ENCODE measurements at places on chromosomes 5 and 9.

DNA sequence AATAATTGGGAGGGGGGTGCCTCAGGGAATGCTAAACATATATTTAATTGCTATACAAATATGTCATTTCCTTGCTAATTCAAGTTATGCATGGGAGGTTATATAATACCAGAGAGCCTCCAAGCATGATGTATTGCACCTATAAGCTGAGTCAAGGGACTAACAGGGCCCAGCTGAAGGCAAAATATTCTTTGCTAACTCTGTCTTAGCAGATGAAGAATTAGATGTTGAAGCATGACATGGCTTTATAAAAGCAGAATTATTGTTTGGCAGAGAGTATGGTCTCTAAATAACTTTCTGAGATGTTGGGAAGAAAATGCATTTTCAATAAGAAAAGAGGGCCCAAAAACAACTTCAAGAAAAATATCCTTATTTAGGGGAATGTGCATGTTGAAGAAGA is 60.4 kb downstream of the SGCD start:
- no peak for DNase-seq

- no peak for DNase-seq
Measured at GRCh38 chr9:128120061-128120740, 7.3 kb downstream of the PTGES2 start.

DNA sequence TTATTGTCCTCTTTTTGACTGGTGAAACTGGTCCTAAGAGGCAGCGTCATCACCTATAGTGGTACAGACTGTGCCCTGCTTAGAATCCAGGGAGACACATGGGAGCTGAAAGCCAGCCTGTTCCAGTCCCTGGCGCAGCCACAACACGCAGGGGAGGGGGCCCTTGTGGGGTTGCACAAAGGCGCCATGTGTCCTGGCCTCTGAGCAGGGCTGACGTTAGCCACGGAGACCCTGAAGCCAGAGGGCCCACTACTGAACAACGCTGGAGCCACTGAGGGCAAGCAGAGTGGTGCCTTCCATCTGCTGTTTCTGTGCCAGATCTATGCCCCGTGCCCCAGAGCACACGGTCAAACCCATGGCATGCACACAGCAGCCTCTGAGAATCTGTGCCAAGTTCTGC is 147.3 kb downstream of the ACTL7B start:
- DNase-seq: no peak

GRCh38 chr9:122183501-122183900 is 23.8 kb downstream of the MORN5 start:
- no peak for DNase-seq

DNA sequence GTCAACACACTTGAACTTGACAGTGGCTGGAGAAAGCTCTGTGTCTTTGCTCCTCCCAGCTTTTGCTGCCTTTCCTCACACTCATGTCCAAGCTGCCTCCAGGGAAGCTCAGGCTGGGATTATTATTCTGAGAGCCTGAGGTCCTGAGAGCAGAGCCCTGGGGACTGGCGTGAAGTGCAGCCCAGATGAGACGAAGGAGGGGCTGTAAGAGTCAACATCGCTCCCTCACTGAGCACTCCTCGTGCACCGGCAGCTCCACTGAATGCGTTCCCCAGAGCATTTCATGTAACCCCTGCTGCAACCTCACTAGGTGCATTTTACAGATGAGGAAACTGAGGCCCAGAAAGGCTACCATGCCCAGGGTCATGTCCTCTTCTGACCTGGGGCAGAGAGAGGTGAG is 63.5 kb upstream of the PHYKPL start:
- no peak for DNase-seq

DNA sequence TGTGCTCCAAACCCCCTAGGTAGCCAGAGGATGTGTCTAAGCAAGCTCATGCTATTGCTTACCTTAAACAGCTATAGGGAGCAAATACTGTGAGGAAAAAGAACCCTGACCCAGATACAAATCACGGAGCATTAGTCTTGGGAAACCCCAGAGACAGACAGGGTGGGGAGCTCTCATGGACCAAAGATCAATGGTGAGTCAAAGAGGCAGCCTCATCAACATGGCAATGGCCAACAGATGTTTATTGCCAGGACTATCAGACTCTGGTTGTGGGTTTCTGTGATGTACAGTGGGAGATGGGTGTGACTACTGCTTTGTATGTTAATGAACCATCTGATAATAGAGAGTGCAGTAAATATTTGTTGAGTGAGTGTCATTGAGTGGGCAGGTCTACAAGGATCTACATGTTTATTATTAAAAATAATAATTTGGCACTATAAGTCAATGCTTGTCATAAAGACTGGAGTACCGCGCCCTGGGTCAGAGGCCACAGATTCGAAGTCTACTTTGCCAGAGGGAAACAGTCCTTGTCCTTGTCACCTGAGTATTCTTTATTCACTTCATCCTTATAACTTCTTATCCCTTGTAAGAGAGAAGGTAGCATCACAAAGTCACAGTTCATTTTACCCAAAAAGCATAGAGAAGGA is 56.5 kb upstream of the RAI14 start:
- DNase-seq: no peak

GRCh38 chr5:14187660-14188059 is 44.5 kb downstream of the TRIO start:
- no peak for DNase-seq

DNA sequence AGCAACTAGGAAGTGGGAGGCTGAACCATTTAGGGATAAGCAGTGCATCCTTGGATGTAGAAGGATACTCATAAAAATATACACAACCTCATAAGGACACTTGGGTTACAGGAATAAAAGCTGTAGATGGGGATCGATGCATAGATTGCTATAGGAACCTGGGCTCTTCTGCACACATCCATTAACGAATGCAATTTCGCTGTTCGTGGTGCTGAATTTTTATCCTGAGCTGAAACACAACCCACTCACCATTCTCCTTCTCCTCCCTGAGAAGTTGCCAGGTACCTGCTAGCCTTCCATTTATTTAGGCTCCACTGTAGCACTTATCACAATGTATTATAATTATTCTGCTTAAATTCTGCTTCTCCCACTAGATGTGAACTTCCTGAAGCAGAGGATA is 320.6 kb upstream of the BRINP1 start:
- DNase-seq: no peak

DNA sequence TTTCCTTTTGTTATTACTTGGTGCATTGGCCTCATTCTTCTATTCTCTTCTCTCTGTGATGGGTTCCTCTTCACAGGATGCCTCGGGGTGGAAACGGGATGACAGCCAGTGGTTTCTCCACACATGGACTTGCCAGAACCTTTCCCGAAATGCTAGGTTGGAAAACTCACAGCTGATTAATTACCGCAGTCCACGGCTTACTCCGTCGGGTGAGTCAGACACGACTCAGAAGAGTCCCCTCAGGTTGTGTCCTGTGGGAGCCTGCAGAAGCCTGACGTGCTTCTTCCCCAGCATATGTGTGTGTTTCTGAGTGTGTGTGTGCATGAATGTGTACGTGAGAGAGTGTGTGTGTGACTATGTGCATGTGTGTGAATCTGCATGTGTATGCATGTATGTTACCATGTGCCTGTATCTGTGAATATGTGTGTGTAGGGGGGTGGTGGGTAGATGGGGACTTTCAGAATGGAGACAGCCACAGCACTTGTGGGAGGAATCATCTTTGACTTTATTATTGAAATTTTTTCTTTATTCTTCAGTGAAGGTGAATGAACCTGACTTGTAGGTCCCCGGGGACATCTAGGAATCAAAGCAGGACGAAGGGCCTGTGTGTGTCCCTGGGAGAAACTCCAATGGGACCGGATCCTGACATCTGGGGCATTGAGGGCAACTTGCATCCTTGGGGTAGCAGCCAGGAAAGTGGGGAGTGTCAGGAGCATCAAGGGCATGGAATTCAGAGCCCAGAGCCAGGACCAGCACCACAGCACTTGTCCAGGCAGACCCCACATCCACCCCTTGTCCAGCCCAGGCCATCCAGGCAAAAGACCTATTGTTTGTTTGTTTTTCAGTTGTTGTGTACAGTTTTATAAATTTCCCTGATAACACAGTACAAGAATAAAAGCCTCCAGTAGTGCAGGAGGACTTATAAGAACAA is 21.9 kb upstream of the MED10 start:
- DNase-seq: no peak

- no peak for DNase-seq
Measured at GRCh38 chr5:178992291-178992895, 2.7 kb downstream of the GRM6 start.

DNA sequence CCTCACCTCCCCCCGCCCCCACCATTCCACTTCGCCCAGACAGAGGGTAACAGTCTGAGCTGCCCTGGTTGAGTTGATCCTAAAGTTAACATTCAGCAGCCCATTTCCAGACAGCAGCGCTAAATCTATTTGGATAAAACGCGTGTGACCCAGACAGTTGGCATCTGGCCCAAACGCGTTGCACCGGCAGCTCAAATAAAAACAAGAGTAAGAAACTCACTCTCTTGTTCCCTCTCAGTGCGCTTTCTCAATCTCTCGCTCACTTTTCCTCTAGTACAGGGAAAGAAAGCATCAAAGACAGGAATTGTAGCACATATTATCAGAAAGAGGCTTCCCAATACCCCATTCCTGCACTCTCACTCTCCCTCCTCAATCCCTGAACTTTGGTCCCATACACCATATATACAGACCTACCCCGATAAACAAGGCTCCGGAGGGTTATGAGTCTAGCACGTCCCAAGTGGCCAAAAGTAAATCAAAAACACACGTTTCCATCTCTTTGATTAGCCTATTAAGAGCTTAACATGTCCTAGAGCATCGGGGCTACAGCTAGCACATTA is 1.3 kb downstream of the ADAMTS6 start:
- DNase-seq: peak; percentile 23

DNA sequence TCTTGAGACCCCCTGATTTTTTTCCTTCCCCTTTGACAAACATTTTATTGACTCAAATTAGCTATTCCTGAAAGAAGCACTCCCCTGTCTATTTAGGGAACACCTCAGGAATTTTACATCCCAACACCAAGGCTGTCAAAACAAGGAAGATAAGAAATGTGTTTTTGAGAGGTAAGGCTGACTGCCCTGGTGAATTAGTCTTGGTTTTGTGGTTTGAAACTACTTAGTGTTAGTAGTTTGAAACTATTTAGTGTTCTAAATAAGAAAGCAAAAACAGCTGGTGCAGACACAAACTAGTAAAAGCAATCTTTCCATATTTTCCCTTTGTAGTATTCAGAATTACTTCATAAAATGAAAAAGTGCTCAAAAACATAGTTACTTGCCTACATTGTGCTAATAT is 120.7 kb downstream of the PCSK1 start:
- no peak for DNase-seq

DNA sequence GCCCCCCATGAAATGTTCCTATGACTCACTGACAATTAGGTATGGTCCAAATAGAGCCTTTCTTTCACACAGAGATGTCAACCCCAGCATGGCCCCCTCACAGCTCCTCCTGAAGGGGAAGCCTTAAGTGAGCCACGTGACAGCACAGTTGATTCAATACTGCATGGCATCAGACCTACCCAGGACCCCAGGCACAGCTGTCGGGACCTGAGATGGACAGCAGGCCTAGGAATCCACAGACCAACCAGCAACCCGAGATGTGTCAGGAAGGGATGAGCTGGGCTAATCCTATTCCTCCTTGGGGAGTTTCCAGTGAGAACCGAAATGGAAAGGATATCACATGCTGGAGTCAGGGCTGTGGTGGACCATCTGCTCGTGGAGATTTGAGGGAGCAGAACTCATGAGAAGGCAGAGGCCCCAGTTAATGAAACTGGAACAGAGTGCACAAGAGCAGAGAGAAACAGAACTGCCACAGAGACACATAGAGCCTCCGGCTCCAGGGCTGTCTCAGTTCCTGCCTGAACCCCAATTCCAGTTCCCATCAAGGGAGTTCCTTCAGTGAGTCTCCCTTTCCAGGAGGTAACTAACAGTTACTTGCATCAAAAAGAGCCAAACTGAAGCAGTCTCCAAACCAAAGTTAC is 42.1 kb upstream of the SMIM23 start:
- DNase-seq: no peak

DNA sequence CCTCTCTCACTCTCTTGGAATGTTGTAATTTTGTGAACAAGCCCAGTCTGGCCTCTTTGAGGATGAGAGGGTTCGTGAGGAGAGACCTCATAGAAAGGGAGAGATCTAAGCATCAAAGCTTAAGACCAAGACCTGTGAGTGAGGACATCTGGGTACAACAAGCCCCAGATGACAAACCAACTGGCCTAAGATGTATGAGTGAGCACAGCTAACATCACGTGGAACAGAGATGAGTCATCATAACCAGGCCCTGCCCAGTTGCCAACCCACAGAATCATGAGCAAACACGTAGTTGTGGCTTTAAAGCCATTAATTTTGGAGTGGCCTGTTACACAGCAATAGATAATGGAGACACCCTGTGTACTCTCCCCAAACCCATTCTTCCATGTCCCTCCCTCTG is 439.1 kb upstream of the KIF2A start:
- no peak for DNase-seq

DNA sequence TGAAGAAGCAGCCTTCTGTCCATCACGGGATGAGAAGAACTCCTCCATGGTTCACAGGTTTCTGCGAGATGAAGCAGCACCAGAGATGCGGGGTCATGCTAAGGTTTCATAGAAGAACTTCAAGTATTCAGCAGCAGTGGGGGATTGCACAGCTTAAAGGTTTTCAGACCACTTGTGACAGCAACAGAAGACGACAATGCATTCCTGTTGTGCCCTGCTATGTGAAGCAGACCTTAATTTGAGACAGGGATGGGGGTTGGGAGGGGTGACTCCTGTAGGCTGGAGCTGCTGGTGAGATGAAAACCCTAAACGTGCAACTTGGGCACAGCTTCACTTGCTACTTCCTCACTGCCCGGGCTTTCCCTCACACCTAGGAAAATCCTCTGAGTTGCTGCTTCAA is 256.0 kb downstream of the SLIT3 start:
- no peak for DNase-seq

DNA sequence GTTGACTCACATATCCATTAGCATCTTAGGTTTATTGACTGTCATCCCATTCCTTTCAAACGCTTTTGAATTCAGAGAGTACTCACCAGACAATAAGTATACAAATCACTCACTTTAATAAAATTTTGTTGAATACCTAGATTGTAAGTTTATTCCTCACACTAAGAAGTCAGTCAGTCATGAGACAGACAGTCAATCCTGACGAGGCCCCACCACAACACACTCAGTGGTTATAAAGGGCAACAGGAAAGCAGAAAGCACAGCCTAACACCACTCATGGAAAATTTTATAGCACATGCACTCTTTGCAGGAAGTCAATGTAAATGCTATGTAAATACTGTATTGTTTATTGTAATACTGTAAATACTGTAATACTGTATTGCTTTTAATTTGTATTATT is 176.3 kb upstream of the PTGER4 start:
- DNase-seq: peak; percentile 42

GRCh38 chr9:113579283-113580040 is 115.9 kb downstream of the RGS3 start:
- no peak for DNase-seq

GRCh38 chr5:33816791-33817190 is 75.0 kb downstream of the ADAMTS12 start:
- DNase-seq: no peak

DNA sequence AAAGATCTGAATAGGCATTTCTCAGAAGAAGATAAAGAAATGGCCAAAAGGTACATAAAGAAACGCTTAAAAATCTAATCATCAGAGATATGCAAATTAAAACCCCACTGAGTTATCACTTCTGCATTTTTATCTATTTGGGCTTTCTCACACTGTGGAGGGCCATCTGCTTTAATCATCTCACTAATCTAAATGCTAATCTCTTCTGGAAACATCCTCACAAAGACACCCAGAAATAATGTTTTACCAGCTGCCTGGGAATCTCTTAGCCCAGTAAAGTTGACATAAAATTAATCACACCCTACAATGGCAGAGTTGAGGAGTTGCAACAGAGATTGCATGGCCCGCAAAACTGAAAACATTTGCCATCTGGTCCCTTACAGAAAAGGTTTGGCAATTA is 407.9 kb upstream of the CYLC2 start:
- no peak for DNase-seq

Measured in activated naive CD8-positive, alpha-beta T cell treated with anti-CD3 and anti-CD28 coated beads for 36 hours (primary cell).